ENCODE measurements at places on chromosomes 12 and 14. TPM values are rescaled to one million over a fixed set of nuclear protein-coding genes. Genes with fewer than 3 reads are reported as not detected.

Gene JPH4
- total RNA-seq = not detected

Gene SLC25A21
- 0.34 TPM for total RNA-seq

Gene SLC6A13
- total RNA-seq = not detected

Gene VPS29
- 91.0 TPM for total RNA-seq

Gene METTL1
- total RNA-seq = 11.6 TPM

Gene SELPLG
- 0.08 TPM for total RNA-seq

Gene HNRNPC
- total RNA-seq = 909 TPM
